ENCODE measurements at places on chromosomes 5 and 9.

GRCh38 chr5:94745786-94746730 is 127.6 kb downstream of the SLF1 start:
- DNase-seq, result no peak

- DNase-seq, result no peak
These were observed 1.5 kb downstream of the PCSK1 start for GRCh38 chr5:96431376-96432187.

- no peak for DNase-seq
These were observed 119.8 kb downstream of the EBF1 start for GRCh38 chr5:158979749-158980521.

DNA sequence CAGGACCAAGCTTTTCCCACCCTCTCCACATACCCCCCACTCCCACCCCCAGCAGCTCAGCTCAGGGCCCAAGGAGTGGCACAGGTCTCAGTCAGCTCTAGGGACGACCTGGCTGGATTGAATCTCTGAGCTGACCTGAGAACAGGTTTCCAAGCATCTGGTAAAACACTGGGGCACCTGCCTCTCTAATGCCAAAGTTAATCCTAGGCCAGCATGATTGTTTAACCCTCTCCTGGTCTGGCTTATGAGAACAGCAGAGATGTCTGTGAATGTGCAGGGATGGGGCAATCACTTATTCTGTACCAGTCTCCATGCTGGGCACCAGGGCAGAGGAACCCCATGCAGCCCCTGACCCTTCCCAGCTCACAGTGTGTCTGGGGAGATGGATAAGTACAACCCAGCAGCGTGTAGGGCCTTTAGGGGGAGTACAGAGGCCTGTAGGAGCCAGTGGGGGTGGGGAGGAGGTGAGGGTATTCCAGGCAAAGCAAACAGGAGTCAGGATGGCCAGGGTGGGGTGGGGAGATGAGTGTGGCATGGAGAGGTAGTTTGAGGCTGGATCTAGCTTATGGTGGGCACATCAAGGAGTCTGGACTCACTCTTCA is 678 bp upstream of the KIF12 start:
- DNase-seq, result no peak

DNA sequence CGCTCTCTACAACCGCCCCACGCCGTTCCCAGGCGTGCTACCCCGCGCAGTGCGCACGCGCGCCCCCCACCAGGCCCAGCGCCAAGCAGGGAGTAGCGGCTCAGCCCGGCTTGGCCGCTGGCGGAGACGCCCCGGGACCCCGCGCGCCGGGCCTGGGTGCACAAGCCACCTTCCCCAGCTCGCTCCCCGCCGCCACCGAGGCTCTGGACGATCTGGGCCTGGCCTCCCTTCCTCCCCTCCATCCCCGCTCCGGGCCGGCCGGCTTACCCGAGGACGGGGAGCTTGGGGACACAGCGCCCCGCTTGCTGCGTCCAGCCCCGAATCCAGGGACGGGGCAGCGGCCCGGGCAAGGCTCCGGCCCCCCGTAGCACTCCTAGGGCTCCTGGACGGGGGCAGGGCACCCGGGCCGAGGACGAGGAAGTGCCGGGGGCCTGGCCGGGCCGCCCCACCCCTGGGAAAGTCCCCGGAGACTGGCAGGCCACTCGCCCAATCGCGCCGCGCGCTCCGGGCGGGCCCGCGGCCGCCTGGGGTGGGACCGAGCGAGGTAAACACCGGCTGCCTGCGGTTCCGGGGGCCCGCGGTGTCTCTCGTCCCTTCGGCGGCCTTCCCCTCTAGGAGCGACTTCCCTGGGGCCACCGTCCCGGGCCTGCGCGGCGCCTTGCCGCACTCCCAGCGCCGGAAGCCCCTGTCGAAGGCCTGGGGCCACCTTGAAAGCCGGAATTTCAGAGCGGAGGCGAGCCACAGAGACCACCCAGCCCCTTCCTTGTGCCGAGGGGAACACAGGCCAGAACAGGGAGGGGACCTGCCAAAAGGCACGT is at the start of gene TNIP1:
TNIP1 (minus strand) TSS at position 422 of the 818 bp plus-strand sequence. CDS start 15,939 bp downstream, outside the sequence.
- DNase-seq, result peak; percentile 89

- DNase-seq, result no peak
These were observed 589 bp downstream of the CKS2 start for GRCh38 chr9:89311346-89312221.

DNA sequence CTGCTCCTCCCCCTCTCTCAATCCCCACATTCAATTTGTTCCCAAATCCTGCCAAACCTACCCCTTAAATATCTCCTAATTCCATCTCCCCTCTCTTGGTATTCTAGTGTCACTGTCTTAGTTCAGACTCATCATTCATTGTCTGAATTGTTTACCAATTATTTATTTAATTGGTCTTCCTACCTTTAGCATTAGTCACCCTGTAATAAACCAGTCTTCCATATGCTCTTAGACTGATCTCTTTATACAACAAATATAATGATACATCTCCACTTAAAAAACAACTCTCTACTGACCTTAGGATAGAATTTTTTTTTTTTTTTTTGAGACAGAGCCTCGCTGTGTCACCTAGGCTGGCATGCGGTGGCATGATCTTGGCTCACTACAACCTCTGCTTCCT is 51.4 kb downstream of the RFK start:
- no peak for DNase-seq

- DNase-seq, result no peak
These were observed 30.1 kb upstream of the RAI14 start for GRCh38 chr5:34626036-34626435.

GRCh38 chr5:73792687-73793320 is 166.8 kb downstream of the ARHGEF28 start:
- DNase-seq, result peak; percentile 22

DNA sequence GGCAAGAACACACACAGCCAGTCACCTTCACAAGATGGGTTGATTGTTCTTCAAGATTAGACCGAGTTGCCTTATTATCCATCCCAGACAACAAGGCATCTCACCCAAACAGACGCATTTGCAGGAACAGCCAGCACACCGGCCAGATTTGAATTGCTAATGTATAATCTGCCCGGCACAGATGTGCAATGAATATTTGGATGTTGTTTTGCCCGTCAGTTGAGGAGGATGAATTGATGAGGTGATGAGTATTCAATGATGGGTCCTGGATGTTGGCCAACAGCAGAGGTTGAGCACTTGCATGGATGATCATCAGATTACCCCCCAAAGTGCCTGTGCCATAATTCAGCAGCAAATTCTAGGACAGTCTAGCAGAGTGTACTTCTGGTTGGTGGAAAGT is 20.1 kb downstream of the ALG2 start:
- no peak for DNase-seq

GRCh38 chr9:130443840-130444492 is 795 bp upstream of the ASS1 start:
- DNase-seq, result no peak

DNA sequence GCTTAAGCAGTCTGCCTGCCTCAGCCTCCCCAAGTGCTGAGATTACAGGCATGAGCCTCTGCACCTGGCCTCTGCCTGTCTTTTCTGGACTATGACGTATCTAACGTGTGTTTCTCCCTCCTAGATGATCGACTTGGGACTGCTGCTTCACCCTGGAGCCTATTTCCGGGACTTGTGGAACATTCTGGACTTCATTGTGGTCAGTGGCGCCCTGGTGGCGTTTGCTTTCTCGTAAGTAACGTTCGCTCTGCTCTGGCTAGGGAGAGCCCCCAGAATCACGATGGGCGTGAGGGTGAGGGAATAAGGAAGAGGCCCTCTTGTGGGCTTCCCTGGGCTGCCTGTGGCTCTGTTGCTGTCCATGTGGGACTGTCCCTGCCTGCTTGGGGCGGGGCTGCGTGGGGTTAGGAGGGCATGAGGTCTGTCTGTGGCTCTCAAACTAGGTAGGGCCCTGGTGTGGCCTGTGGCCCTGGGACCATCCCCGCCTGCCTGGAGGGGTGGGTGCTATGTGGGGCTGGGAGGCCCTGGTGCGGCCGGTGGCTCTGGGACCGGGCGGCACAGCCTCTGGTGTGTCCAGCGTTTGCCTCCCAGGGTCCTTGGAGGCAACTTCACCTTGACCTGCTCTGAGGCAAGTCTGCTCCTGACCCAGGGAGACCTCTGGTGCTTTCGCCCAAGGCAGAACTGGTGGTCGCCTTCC is 171.7 kb downstream of the CACNA1B start:
- DNase-seq, result no peak

- no peak for DNase-seq
These were observed 23.0 kb downstream of the AMBP start for GRCh38 chr9:114055061-114055460.

DNA sequence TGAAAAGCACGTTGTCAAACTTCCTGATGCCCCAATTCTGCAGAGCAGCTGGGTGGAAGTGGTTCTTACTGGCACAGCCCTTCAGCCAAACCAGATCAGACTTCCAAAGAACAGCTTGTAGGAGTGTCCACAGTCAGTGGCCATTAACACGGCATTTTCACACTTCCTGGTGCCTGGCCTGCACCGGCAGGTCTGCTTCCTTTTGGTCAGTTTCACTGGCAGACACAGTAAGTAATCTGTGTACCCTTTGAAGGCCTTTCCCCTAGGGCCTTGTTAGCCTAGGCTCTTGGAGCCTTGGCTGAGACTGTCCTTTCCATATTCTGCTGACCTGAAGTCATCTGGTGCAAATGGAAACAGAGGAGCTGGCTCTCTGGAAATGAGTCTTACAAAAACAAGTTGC is 297.5 kb upstream of the TNC start:
- no peak for DNase-seq

DNA sequence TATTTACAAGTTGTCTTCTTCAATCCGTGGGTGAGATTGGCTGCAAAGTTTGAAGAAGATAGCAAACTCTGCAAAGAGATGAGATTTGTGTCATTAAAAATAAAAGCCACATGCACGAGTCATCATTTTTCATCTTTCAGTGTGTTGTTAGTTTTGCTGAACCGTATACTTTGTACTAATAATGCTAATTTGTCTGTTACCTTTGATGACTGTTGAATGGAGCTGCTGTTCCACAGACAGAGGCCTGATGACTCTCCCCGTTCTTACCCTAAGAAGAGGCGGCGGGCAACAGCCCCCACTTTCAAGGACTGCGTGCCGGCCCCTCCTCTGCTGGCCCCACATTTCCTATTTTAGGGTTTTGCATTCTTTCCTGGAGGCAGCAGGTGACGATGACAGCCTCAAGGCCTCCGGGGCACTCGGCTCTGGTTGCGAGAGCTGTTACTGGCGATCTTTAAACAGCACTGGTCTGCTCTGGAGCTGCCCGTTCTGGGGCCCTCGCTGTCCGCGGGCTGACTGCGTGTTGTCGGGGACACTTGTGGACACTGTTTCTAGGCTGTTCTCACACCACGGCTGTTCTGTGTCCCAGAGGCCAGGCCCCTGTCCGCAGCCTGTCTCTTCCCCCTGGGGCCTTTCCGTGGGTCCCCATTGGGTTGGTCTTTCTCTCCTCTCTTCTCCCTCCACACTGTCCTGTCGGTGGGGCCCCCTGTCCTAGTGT is 35.1 kb downstream of the NDUFS6 start:
- DNase-seq, result no peak

DNA sequence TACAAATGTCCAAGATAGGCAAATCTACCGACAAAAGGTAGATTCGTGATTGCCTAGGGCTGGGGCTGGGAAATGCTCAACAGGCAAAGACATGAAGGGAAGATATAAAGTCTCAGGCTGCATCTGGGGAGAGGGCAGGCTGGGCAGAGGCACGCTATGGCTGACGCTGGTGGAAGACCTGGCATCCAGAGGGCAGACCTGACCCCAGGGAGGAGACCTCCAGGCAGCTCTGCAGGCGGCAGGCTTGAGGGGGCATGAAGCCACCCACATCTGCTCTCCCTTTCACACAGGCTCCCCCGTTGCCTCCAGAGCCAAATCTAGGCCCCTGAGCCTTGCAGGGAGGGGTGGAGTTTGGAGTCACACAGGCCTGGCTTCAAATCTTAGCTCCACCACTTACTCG is 145.5 kb downstream of the PAX5 start:
- DNase-seq, result no peak

- DNase-seq, result no peak
These were observed 72.3 kb downstream of the SLF1 start for GRCh38 chr5:94690778-94691177.

DNA sequence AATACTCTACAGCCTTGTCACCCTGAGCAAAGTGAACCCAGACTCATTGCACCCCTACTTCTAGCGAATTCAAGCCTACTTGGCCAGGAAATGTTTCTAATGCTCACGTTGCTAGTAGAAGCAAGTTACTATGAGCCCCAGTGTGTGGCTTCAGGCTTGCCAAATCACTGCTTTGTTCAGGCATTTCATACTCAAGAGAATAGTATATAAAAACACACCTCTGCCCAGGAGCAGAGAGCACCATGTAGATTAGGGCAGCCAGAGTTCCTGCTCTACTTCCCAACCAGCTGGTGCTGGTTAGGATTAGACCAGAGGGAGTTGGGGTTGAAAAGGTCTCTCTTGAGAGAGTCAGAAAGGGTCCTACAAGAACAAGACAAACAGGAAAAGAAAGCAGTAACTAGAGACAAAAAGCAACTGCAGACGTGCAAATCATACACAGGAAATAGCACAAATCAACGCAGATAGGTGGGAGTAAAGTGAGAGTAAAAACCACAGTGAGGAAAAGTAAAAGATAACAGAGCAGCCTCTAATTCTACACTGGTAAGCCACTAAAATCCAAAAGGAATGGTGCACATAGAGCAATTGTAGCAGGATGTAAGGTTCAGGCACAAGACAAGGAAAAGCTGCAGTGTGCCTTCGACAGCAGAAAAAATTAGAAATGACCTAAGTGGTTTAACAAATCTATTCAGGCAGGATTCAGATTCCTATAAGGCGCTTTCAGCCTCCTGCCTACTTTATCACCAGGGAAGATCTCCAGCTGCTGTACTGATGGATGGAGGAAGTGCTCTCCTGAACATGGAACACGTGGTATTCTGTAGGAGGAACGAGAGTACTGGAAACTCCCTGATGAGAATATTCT is 49.6 kb upstream of the KIF2A start:
- DNase-seq, result no peak

DNA sequence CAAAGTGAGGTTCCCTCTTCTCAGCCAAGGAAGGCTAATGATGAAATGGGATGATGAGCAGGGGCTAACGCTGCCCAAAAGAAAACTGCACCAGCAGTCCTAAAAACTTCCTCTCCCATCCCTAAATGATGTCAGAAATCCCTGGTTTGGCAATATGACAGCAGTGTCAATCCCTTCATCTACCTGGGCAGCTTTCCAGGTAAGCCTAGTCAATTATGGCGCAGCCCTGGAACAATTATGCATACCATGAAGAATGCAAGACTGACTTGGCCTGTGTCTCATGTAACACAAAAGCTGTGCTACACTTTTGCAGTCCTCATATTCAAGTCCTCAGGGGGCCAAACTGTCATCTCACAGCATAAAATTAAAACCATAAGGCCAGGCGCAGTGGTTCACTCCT is 7.0 kb downstream of the DMGDH start:
- no peak for DNase-seq

DNA sequence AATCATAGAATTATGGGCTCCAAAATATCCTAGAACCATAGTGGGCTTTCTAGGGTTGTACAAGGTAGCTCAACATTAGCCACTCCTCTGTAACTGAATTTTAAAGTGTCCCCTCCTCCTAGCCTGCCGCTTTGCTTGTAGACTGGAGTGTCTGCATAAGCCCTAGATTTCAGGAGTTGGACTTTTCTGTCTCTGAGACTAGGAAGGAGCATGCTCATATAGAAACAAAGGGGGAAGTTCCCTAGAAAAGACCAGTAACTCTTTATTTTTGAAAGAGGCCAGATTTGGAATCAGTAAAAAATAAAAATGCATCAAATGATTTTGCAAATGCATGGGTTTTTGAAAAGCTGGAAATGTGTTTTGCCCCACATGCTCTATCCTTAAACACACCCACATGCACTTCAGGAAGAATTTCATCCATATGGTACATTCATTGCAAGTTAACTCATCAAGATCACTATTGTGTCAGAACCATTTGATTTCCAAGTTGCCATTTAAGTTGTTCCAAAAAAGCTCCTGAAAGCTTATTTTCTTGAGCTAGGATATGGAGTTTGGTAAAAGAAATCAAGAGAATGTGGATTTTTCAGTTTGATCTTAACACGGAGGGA is 121.0 kb upstream of the NR3C1 start:
- no peak for DNase-seq
